ENCODE measurements at places on chromosomes 6 and 20. TPM values are rescaled to one million over a fixed set of nuclear protein-coding genes. Genes with fewer than 3 reads are reported as not detected.

The ESR1 gene
- total RNA-seq, result not detected

The GPR6 gene
- not detected for total RNA-seq

The LKAAEAR1 gene
- total RNA-seq, result not detected

The MYB gene
- 1.6 TPM for total RNA-seq

The EPHA7 gene
- total RNA-seq, result 12.4 TPM

The ELOVL4 gene
- 3.6 TPM for total RNA-seq

The AVP gene
- not detected for total RNA-seq

The MAD2L1BP gene
- total RNA-seq, result 23.6 TPM

The CEP162 gene
- total RNA-seq, result 14.9 TPM

The HLA-DRA gene
- not detected for total RNA-seq

The FLRT3 gene
- 98.6 TPM for total RNA-seq

The EPPIN gene
- total RNA-seq, result not detected

The VNN1 gene
- total RNA-seq, result not detected

The IL17F gene
- total RNA-seq, result not detected

The WFDC5 gene
- not detected for total RNA-seq

The CFAP206 gene
- 1.0 TPM for total RNA-seq

The EBF4 gene
- total RNA-seq, result 78.8 TPM

The OR2H2 gene
- not detected for total RNA-seq
